IMR-90 (cell line): ENCODE measurements at places on chromosomes 6 and 20. TPM values are rescaled to one million over a fixed set of nuclear protein-coding genes. Genes with fewer than 3 reads are reported as not detected.

Gene TGM3
- total RNA-seq, result not detected in 2 replicates

DNA sequence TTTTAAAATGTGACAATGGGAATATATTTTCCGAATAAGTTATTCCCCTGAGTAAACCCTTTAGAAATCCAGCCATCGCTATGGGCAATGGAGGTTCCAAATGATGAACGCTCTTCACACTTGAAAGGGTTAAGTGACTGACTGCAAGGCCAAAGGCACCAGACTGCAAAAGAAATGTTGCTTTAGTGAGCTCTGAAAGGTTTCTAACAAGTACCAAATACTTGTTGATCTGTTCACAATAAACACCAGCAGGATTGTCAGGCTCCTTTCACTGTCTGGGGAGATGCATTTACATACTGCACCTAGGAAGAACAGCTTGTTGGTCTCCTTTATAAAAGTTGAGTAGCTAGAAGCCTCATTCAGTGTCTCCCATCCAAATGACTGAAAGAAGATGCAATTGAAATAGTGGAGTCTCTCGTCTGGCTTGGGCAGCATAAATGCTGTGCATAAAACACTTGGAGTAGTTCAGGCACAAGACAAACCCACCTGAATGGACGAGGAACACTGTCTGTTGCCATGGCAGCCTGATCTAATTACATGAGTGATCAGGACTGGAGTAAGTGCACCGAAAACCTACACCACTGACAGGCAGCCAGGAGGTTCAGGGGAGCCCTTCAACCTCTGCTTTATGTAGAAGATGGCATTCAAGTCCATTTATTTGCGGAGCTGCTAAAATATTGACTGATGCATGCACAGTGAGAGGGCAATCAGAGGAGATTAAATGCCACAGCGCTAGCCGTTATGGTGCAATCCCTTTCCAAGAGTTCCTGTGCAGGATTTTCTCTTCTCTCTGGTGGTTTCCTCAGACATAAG is 2.9 kb downstream of the ATXN1 start:
- H3K4me1 ChIP-seq, result peaks cover 4% of the 10 kb centered on the region
- no peak for DNase-seq
- H3K4me3 ChIP-seq, result no peak overlapping the region
- no peaks in the 10 kb centered on the region for H3K27me3 ChIP-seq
- peaks cover 2% of the 10 kb centered on the region; the same call in 1 of the 2 replicates for H3K36me3 ChIP-seq

Gene VWA7
- total RNA-seq, result under 0.01 and 0.28 TPM in 2 replicates

Gene FAM217A
- not detected in 2 replicates for total RNA-seq

Gene BCKDHB
- 11.8 and 16.4 TPM in 2 replicates for total RNA-seq

DNA sequence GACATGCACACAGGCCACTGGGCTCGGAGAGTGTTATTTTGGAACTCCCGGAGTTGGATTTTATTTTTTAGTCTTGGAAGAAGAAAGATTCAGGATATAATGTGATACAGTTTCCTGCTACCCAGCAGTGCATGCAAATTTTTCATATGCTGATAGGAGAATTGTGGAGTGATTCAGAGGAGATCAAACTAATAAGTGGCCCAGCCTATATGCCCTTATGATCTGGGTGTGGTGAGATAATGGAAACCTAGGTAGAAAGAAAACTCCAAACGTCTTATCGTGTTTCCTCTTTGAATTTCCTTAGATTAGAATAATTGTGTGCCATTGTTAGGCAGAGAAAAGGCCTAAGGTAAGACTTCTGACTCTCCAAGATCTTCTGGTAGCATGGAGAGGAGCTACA is 401.2 kb upstream of the BTBD3 start:
- no peak overlapping the region for H3K27ac ChIP-seq
- H3K4me3 ChIP-seq, result no peak overlapping the region
- no peaks in the 10 kb centered on the region for H3K4me1 ChIP-seq
- DNase-seq, result no peak

GRCh38 chr6:154268486-154268885 is 88.1 kb downstream of the IPCEF1 start:
- DNase-seq, result no peak
- H3K27ac ChIP-seq, result no peak overlapping the region
- H3K4me1 ChIP-seq, result no peaks in the 10 kb centered on the region
- H3K27me3 ChIP-seq, result no peaks in the 10 kb centered on the region
- H3K4me3 ChIP-seq, result no peak overlapping the region

DNA sequence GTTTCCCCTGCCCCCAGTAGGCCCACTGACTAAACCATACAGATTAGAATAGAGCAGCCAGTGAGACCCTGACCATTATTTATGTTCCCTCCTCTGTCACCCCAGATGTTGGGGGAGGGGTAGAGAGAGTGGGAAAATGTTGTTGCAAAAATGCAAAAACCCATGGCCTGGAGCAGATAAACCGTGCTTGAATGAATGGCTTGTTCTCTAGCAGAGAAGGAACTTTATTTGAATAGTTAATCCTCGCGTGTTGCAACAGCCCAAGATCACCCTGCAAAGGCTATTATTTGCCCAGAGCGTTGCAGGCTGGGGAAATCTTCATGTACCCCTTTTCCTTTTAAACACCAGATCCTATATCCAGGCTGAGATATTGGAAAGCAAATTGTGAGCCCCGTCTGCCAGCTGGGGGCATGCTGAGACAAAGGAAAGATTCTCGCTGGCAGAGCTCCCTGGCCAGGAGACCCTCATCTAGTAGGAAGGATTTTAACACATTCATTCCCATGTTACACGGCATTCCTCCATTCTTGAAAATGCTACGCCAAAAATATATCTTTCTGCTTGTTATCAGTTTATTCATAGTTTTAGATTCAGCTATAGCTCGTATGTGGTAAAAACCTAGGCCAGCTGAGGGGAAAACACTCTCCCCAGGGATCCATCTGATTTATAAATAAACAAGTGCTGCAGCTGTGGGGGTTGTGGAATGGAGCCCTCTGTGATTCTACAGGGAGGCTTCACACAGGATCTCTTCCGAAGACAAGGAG is 53.0 kb downstream of the LINC00237 start:
- H3K27me3 ChIP-seq, result no peaks in the 10 kb centered on the region
- no peak for DNase-seq
- H3K4me1 ChIP-seq, result no peaks in the 10 kb centered on the region
- H3K4me3 ChIP-seq, result no peak overlapping the region
- no peaks in the 10 kb centered on the region for H3K36me3 ChIP-seq

Gene NFATC2
- 0.18 and 0.28 TPM in 2 replicates for total RNA-seq

- no peaks in the 10 kb centered on the region for H3K4me1 ChIP-seq
- no peak overlapping the region for H3K4me3 ChIP-seq
- no peaks in the 10 kb centered on the region for H3K27me3 ChIP-seq
- DNase-seq, result no peak
- no peaks in the 10 kb centered on the region for H3K36me3 ChIP-seq
- H3K27ac ChIP-seq, result no peak overlapping the region
Observed at GRCh38 chr6:51533962-51534361, 553.5 kb downstream of the PKHD1 start.

- H3K27me3 ChIP-seq, result no peaks in the 10 kb centered on the region
- no peaks in the 10 kb centered on the region for H3K36me3 ChIP-seq
- no peak for DNase-seq
- H3K4me1 ChIP-seq, result no peaks in the 10 kb centered on the region
- no peak overlapping the region for H3K4me3 ChIP-seq
Observed at GRCh38 chr20:20289331-20289730, 78.6 kb upstream of the INSM1 start.

DNA sequence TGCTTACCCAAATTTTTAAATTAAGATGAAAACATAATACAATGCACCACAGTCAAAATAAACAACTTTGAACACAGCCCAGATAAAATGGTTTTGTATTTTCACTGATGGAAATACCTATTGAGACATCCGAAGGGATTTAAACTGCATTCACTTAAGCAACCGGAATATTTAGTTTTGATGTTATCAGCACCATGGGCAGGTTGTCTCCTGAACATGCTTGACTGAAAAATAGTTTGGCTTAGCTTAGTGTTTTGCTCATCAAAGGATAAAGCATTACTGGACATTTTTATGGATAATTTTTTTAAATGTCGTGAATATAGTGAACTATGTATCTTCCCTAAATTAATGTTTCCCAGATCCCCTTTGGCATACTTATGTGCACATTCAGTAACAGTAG is 177.5 kb downstream of the GJA1 start:
- DNase-seq, result no peak
- no peaks in the 10 kb centered on the region for H3K36me3 ChIP-seq
- H3K27ac ChIP-seq, result no peak overlapping the region
- H3K4me3 ChIP-seq, result no peak overlapping the region
- no peaks in the 10 kb centered on the region for H3K4me1 ChIP-seq

Gene MYBL2
- total RNA-seq, result 21.7 and 23.1 TPM in 2 replicates

Gene STMND1
- total RNA-seq, result not detected in 2 replicates

GRCh38 chr6:128886706-128887105 is 3.8 kb downstream of the LAMA2 start:
- H3K36me3 ChIP-seq, result no peaks in the 10 kb centered on the region
- DNase-seq, result no peak
- no peaks in the 10 kb centered on the region for H3K27me3 ChIP-seq
- peaks cover 2% of the 10 kb centered on the region for H3K4me1 ChIP-seq

DNA sequence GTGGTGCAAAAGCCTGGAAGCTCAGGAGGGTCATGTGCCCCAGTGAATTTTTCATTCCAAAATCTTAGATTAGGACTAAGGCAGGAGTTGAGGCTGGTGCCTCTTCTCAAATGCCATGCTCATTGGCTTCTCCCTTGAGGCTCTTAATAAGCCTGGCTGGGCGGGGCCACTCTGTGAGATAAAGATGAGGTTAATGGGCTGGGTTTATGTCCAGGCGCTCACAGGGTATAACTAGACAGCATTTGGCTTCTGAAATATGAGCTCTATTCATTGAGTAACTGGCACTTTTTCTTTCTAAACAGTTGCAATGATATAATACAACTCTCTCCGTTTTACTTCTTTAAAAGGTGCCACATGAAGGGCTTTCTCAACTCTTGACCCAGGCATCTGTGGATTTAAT is 156.3 kb downstream of the SCML4 start:
- H3K36me3 ChIP-seq, result no peaks in the 10 kb centered on the region
- H3K4me1 ChIP-seq, result peaks cover 24% of the 10 kb centered on the region
- no peak overlapping the region for H3K27ac ChIP-seq
- H3K4me3 ChIP-seq, result no peak overlapping the region
- no peak for DNase-seq

- no peak for DNase-seq
- H3K27ac ChIP-seq, result no peak overlapping the region
- H3K36me3 ChIP-seq, result no peaks in the 10 kb centered on the region
- H3K4me3 ChIP-seq, result no peak overlapping the region
Observed at GRCh38 chr6:24933266-24933665, 2.5 kb downstream of the RIPOR2 start.
